ENCODE measurements at places on chromosomes 1 and 21.
A peak's percentile ranks its signal among the peaks of the same experiment; 100 is the strongest.

DNA sequence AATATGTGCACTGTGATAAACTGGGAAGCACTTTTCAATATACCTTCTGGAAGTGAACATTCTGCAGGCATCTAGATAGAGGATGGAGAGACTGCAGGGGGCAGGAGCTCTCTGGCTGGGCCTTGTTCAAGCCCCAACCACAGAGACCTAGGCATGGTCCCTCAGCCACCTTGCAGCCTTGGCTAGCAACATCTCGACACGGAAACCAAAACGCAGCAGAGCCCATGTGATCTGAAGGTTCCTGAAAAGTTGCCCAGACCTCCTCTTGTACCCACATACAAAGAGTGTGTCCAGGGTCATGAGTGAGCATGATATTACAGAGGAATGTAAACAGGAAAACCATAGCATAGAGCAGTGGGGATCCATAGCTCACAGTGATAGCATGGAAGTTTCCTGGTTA, 33.1 kb upstream of the SAMD11 start:
- no peak for DNase-seq

GRCh38 chr1:66395202-66396061, 138.5 kb upstream of the SGIP1 start:
- DNase-seq = peak; percentile 7

GRCh38 chr1:201011616-201012015, 11.9 kb downstream of the KIF21B start:
- DNase-seq = no peak

DNA sequence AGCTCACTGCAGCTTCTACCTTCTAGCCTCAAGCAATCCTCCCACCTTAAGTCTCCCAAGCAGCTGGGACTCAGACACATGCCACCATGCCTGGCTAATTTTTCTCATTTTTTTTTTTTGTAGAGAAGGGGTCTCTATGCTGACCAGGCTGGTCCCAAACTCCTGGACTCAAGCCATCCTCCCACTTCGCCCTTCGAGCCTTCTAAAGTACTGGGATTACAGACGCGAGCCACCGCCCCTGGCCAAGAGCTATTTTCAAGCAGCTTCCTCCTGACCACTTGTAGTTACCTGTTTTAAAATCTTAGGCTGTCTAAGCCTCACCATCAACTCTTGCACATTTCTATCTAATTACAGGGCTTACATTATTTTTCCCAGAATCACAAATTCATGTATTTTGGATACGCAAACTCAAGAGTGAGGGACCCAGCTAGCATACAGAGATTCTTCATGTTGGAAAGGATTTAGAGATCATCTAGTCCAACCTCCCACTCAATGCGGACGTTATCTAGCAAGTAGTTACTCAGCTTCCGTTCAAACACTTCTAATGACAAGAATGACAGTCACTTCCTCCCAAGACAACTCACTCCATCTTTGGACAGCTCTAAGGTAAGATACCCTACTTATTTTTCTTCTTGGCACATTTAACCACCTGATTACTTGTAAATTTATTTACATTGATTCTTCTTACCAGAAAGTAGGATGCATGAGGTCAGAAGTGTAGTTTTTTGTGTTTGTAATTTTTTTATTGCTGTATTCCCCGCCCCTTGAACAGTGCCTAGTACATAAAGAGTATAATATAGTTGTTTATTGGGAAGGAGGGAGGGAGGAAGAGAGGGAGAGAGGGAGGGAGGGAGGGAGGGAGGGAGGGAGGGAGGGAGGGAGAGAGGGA, 65.4 kb downstream of the LUZP1 start:
- no peak for DNase-seq

DNA sequence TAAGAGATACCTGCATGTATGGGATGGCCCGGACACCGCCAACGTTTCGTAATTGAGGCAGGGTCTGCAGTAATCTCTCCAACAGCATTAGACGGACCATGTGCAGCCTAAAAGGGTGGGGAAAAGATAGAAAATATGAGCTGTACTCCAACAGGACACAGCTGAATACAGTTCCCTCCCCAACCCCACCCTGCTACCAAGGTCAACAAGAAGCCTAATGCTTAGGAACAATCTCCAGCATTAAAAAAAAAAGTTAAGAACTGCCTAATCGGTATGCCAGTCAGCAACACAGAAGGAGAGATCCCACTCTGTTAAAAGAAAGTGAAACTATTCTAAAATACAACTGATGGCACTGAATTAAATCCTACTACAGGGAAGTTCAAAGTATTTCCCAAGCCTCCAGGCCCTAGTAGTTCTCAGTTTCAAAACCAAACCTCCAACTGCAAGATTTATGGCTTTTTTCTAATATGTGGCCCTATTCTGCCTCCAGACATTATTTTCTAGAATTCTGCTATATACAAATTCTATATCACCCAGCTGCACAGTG, 81.0 kb downstream of the UBR4 start:
- DNase-seq = no peak

Measured in epithelial cell of proximal tubule (primary cell).